ENCODE measurements at places on chromosomes 6 and 20. TPM values are rescaled to one million over a fixed set of nuclear protein-coding genes. Genes with fewer than 3 reads are reported as not detected.

The LHFPL5 gene
- total RNA-seq = not detected

The SNAI1 gene
- total RNA-seq = not detected

The ISM1 gene
- total RNA-seq = 0.28 TPM

The DSP gene
- 585 TPM for total RNA-seq

The GPX5 gene
- total RNA-seq = not detected

The SAMD5 gene
- 0.37 TPM for total RNA-seq

The LAMA2 gene
- total RNA-seq = 0.37 TPM

The TFAP2A gene
- 24.8 TPM for total RNA-seq

The RGS17 gene
- total RNA-seq = 3.3 TPM

The PRR18 gene
- total RNA-seq = not detected

The MRAP2 gene
- 0.46 TPM for total RNA-seq

The CENPB gene
- total RNA-seq = 82.2 TPM

The NDRG3 gene
- 12.4 TPM for total RNA-seq

The MUC22 gene
- not detected for total RNA-seq

The FOXS1 gene
- total RNA-seq = not detected

The CFB gene
- total RNA-seq = 3.9 TPM

The TSBP1 gene
- total RNA-seq = not detected

The PEX6 gene
- 28.3 TPM for total RNA-seq

The IMPG1 gene
- total RNA-seq = not detected

The PPP1R16B gene
- total RNA-seq = not detected

The ATP6V1G2 gene
- total RNA-seq = 0.19 TPM

The PFDN6 gene
- total RNA-seq = 65.0 TPM

Data from airway epithelial cell (primary cell).